Hair follicle dermal papilla cell (primary cell): ENCODE measurements at places on chromosomes 3 and 15. TPM values are rescaled to one million over a fixed set of nuclear protein-coding genes. Genes with fewer than 3 reads are reported as not detected.

GOLGA8T gene
- 0.16 TPM in 1 of 2 replicates, not detected in the other for total RNA-seq

WDR93 gene
- not detected in 2 replicates for total RNA-seq

SNUPN gene
- 31.7 and 33.9 TPM in 2 replicates for total RNA-seq

CAV3 gene
- total RNA-seq: 0.12 and 0.16 TPM in 2 replicates

LOXL1 gene
- 342 and 434 TPM in 2 replicates for total RNA-seq

ASB14 gene
- not detected in 2 replicates for total RNA-seq

CCDC54 gene
- total RNA-seq: not detected in 2 replicates

CISH gene
- 1.3 and 2.3 TPM in 2 replicates for total RNA-seq

NSUN3 gene
- total RNA-seq: 13.5 and 15.9 TPM in 2 replicates

RNU6-1 gene
- not detected in 2 replicates for total RNA-seq

GNAI2 gene
- total RNA-seq: 387 and 426 TPM in 2 replicates

GOLGA6L7 gene
- not detected in 2 replicates for total RNA-seq

RTP1 gene
- not detected in 2 replicates for total RNA-seq

GP5 gene
- not detected in 2 replicates for total RNA-seq

FXR1 gene
- total RNA-seq: 113 and 124 TPM in 2 replicates

RLBP1 gene
- not detected in 2 replicates for total RNA-seq

SLC2A2 gene
- under 0.01 TPM in 1 of 2 replicates, not detected in the other for total RNA-seq

TMEM266 gene
- 0.12 and 0.16 TPM in 2 replicates for total RNA-seq

PLCH1 gene
- 0.32 TPM in 1 of 2 replicates, not detected in the other for total RNA-seq

APEH gene
- 83.4 and 103 TPM in 2 replicates for total RNA-seq

CCNB2 gene
- 6.2 and 7.6 TPM in 2 replicates for total RNA-seq

MYD88 gene
- total RNA-seq: 15.3 and 19.6 TPM in 2 replicates

RAD51 gene
- total RNA-seq: 1.1 and 1.8 TPM in 2 replicates

PPP1R14D gene
- not detected in 2 replicates for total RNA-seq

SEMA3G gene
- total RNA-seq: 0.85 and 0.97 TPM in 2 replicates

FETUB gene
- total RNA-seq: not detected in 2 replicates

DUOXA2 gene
- total RNA-seq: not detected in 2 replicates

CCDC191 gene
- 3.6 TPM in 2 replicates for total RNA-seq

RNU5B-1 gene
- not detected in 2 replicates for total RNA-seq

CCDC9B gene
- total RNA-seq: 31.0 and 35.0 TPM in 2 replicates

HESX1 gene
- 0.12 TPM in 1 of 2 replicates, not detected in the other for total RNA-seq
